Stimulated activated CD8-positive, alpha-beta memory T cell treated with anti-CD3 and anti-CD28 coated beads, Interleukin-4, amount 100 ng/mL, for 4 hours (primary cell): ENCODE measurements at places on chromosomes 11 and 22.

- no peak for DNase-seq
These were observed 28.7 kb upstream of the RTL6 start for GRCh38 chr22:44526779-44527126.

GRCh38 chr11:113473983-113474361 is 1.2 kb downstream of the DRD2 start:
- DNase-seq, result no peak

DNA sequence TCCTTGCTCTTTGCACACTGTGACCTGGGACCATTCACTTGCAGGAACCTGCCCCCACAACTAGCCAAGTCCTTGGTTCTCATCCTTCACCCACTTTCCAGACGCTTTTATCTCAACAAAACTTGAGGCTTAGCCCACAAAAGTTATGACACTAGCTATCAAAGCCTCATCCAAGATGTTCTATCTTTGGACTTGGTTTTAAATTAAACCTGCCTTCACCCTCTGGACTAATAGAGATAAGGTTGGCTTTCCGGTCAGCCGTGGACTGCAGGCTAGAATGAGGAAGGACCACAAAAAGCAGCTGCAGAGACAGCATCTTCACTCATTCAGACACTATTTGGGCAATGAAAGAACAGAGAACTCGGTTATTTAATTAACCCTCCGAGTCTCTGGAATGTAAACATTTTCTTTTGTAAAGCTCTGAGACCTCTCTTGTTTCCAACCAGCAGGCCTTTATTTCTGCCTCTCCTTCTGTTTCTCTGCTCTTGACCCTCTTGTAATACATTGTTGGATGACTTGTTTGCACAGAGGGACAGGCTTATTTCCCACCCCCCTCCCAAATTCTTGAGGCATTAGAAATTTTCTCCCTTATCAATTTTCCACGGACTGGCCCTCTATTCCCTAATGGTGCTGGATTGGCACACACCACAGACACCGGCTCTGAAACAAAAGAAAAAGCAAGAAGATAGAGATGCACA is 41.4 kb downstream of the ARL14EP start:
- no peak for DNase-seq

GRCh38 chr11:119907878-119908572 is 179.0 kb upstream of the NECTIN1 start:
- DNase-seq, result no peak

- no peak for DNase-seq
These were observed 142.7 kb downstream of the PARVA start for GRCh38 chr11:12520054-12520453.

DNA sequence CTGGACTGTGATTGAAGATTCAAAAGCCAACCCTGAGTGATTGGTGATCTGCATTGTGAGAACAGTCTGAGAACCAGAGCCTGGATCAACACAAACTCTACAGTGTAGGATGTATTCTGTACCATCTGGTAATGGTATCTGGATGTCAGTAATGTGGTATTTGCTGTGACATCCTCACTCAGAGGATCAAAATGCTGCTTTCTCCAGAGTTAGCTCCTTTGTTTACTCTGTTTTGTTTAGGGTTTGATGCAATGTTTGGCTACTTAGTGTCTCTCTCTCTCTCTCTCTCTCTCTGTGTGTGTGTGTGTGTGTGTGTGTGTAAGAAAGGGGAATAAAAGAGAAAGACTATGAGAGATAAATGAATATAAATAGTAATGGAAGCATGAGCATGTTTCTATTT is 24.3 kb downstream of the CASP4 start:
- DNase-seq, result no peak

DNA sequence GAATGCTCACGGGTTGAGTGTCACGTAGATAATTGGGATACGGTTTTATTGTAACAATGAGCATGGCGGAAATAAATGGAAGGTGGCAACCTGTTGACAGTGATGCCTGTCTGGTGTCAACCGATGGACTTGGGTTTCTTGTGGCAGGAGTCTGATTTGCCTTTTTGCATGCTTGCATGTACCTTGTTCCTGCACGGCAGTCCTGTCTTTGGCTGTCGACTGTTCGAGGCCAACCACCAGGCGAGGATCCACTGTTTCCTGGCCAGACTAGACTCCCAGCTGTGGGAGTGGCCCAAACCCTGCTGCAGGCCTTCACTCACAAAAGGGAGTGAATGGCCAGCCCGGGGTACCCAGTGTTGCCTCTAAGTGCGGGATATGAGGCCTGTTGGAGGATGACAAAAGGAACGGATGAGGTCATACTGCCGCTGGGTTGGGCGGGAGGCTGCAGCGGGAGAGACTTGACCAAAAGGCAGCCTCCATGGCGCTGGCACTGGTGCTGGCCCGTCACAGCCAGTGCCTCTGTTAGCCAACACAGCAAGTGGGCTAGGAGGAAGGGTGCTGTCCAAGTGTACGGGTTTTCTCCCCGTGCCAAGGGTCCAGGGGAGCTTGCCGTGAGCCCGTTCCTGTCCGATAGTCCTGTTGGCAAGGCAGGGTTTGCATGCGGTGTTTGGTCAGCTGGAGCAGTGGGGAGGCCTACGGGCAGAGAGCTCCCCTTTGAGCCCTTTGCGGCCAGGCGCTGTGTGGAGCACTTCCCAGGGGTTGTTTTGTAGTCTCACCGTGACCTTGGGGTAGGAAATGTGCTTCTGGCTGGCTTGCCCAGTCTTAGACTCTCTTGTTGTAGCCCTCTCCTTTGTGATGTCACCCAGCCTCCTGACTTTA is 974 bp downstream of the DGCR8 start:
- no peak for DNase-seq

- no peak for DNase-seq
These were observed 16.2 kb downstream of the ABCC8 start for GRCh38 chr11:17460406-17460805.

DNA sequence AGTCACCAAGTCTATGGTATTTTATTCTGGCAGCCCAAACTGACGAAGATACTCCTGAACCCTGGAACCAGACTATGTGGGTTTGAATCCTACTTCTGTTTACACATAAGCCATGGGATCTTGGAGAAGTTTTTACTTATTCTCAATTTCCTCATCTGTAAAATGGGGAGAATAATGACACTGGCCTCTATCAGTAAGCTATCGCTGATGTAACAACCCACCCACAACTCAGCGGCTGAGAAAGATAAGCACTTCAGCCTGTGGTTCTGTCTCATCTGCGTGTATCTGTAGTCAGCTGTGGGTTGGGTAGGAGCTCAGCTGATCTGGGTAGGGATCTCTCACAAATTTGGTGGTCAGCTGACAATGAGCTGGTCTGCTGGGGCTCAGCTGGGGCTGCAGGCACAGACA is 68.0 kb upstream of the ALX4 start:
- DNase-seq, result no peak

GRCh38 chr22:47199261-47199978 is 437.0 kb downstream of the TBC1D22A start:
- no peak for DNase-seq

DNA sequence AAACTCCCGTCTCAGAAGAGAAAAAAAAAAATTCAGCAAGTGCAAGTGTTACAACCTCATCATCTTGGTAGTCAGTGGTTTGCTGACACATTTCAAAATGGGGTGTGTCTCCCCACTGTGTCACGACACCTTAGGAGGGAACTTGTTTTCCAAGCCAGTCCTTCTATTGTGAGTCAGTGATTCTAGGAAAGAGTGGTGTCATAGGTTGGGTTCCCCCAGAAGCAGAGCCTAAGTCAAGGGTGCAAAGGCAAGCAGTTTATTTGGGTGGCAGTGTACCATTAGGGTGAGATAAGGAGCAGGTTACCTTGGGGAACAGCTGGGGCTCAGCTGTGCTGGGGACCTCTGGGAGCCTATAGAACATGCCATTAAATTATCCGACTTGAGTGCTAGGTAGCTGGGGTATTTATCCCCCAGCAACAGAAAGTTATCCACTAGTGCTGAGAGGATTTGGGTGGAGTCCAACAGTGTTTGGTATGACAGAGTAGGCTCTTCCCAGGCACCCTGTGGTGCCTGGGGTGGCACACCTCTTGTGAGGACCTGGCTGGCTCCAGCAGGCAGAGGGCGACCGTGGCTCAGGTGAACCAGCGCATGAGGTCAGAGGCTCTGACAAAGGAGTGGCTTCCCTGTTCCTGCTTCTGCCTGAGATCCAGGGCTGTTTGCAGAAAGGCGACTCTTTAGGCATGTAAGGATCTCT is 41.7 kb downstream of the KIAA1671 start:
- DNase-seq, result no peak

- no peak for DNase-seq
These were observed 14.4 kb downstream of the SCARF2 start for GRCh38 chr22:20423008-20423905.

- DNase-seq, result no peak
These were observed 6.9 kb upstream of the ACR start for GRCh38 chr22:50730941-50731661.

GRCh38 chr11:65919573-65920371 is 546 bp downstream of the DRAP1 start:
- no peak for DNase-seq

DNA sequence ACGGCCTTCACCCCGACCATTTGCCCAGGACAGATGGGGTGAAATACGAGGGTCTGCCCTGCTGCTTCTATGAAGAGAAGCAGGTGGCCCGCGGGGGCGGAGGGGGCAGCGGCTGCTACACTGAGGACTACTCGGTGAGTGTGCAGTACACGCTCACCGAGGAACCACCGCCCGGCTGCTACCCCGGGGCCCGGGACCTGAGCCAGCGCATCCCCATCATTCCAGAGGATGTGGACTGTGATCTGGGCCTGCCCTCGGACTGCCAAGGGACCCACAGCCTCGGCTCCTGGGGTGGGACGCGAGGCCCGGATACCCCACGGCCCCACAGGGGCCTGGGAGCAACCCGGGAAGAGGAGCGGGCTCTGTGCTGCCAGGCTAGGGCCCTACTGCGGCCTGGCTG is 11.2 kb downstream of the C22orf31 start:
- no peak for DNase-seq

DNA sequence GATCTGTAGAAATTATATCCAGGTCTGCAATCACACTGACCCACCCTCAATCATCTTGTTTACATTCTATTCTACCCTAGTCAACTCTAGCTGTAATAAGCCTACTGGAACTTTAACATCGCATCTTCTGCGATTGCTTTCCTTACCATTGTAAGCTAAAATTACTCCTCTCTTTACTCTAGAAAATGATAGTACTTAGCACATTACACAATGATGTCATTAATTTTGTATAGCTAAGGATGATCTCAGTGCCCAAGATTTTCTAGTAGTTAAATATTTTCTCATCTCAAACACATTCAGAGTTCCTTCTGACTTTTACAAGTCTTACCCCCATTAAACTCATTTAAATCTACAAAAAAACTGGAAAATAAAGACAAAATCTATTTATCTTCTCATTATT is 39.6 kb upstream of the CTSC start:
- DNase-seq, result no peak

DNA sequence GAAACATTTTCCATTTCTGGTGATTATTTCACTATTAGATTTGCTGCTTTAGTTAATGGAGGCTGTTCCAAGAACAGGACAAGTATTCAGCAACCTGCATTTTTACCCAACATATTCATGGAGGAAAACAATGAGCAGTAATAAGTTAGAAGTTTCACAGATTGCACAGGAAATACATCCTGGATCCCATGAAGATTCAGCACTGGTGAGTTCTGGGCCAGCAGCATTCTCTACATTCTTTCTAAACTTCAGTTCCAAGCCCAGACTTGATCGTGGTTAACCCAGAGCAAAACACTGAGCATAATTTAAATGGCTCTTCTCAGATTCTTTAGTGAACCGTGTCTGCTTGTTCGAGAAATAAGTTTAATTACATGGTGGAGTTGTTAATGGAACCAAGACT is 3.8 kb downstream of the FJX1 start:
- no peak for DNase-seq

GRCh38 chr22:30238661-30239487 is 7.7 kb downstream of the LIF start:
- no peak for DNase-seq

DNA sequence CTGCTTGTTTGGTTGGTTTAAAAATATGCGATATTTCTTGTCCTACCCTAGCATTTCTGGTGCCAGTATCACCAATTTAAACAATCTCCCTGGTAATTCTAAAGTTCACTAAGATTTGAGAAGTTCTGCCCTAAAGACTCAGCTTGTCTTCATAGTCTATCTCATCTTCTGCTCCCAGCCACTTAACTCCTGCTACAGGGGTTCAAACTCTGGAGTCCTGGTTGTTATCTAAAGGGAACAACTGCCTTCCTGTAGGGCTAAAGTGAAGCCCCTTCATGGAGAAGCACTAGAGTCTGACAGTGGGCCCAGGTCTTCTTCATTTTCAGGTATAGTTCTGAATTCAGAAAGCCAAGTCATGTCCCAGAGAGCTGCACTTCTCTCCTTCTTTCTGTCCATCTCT is 73.2 kb downstream of the CTNND1 start:
- DNase-seq, result no peak
